Naive thymus-derived CD4-positive, alpha-beta T cell (primary cell): ENCODE measurements at places on chromosomes 2 and 18. TPM values are rescaled to one million over a fixed set of nuclear protein-coding genes. Genes with fewer than 3 reads are reported as not detected.
A peak's percentile ranks its signal among the peaks of the same experiment; 100 is the strongest.

DNA sequence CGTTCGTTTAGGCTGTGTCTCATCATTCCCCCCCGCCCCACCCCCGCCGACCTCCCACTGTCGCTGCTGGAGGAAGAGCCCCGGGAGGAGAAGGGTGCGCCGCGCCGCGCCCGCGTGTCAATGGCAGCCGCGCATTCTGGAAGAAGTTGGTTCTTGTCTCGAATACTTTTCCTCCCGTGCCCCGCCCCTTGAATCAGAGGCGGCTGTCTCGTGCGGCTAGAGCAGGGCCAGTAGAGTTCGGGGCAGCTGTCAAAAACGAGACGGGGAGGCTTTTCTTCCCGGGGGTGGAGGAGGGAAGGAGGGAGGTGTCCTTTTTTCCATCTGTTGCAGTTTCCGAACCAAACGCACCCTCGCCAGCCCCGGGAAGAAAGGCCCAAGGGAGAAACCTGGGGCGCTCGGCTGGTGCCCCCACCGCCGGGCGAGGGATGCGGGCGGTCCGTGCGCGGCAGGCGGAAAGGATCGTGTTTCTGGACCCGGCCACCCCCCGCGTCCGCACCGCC lies 410 bp upstream of the TGIF1 start:
- no peaks in the 10 kb centered on the region for H3K36me3 ChIP-seq
- no peaks in the 10 kb centered on the region for H3K27me3 ChIP-seq
- H3K4me1 ChIP-seq, result peaks cover 17% of the 10 kb centered on the region
- DNase-seq, result peak; percentile 80
- peak overlapping the region; percentile 78 for H3K4me3 ChIP-seq

DNA sequence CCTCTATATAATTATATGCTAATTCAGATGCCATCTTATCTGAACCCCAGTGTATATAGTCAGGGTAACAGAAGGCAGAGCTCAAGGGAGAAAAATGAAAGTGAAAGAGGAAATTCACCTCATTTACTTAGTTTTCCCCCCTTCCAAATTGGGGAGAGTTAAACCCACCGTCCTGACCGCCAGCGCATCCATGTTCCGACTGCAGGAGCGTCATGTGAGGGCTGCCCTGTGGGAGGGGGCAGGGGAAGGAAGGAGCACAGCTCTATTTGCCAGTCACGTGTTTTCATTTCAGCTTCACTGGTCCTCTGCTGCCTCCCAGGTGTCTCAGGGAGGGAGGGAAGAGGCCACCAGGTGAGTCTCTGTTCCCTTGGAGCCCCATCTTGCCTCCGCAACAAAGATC lies 13.2 kb downstream of the CNNM4 start:
- H3K27ac ChIP-seq, result peak overlapping the region; percentile 70
- peak; percentile 53 for DNase-seq
- peak overlapping the region; percentile 62 for H3K4me3 ChIP-seq
- no peaks in the 10 kb centered on the region for H3K27me3 ChIP-seq
- peaks cover 12% of the 10 kb centered on the region for H3K4me1 ChIP-seq

DNA sequence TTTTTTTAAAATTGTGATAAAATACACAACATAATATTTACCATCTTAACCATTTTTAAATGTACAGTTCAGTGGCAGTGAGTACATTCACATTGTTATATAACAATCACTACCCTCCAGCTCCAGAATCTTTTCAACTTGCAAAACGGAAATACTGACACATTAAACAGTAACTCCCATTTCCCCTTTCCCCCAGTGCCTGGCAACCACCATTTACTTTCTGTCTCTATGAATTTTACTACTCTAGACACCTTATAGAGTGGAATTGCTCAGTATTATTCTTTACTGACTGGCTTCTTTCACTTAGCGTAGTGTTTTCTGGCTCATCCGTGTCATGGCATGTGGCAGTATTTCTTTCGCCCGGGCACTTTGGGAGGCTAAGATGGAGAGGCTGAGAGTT lies 32.6 kb downstream of the FASTKD2 start:
- H3K4me1 ChIP-seq, result peaks cover 4% of the 10 kb centered on the region
- H3K27ac ChIP-seq, result no peak overlapping the region
- no peaks in the 10 kb centered on the region for H3K27me3 ChIP-seq

- H3K27ac ChIP-seq, result no peak overlapping the region
- no peak for DNase-seq
- H3K4me1 ChIP-seq, result no peaks in the 10 kb centered on the region
- H3K27me3 ChIP-seq, result no peaks in the 10 kb centered on the region
Measured at GRCh38 chr2:168849610-168850009, 40.6 kb downstream of the SPC25 start.

GRCh38 chr2:222907790-222908441 lies 47.1 kb downstream of the ACSL3 start:
- no peaks in the 10 kb centered on the region for H3K4me1 ChIP-seq
- no peaks in the 10 kb centered on the region for H3K27me3 ChIP-seq
- H3K27ac ChIP-seq, result no peak overlapping the region
- peaks cover 7% of the 10 kb centered on the region for H3K36me3 ChIP-seq

DNA sequence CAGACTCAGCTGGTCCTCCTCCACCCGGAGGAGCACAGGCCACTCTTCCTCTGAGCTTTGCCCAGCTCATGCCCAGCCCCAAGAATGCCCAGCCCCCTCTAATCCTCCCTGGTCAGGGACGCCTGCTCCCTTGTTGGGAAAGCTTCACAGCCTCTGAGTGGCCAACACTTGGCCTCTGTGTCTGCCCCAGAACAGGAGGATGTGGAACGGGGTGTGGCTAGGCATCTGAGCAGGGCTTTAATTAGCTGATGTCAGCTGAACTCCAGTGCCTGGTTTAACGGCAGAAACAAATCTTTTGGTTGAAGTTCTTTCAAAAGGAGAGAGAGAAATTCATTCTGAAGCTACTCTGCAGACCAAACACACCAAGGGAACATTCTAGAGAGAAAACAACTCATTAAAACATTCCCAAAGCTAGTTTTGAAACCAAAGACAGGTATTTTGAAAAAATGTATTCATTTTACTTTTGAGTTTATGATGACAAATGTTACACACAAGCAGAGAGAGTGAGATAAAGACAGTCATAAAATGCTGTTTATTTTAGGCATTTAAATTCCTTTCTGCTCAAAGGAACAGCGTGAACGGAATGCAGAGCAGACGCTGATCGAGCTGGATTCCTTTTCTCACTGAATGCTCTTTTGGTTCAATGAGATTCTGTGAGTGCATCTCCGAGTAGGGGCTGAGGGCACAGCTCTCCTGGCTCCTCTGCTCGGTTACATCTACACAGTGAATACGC lies 63.8 kb downstream of the RTP5 start:
- DNase-seq, result no peak
- no peak overlapping the region for H3K27ac ChIP-seq
- no peaks in the 10 kb centered on the region for H3K36me3 ChIP-seq
- H3K4me1 ChIP-seq, result no peaks in the 10 kb centered on the region

- no peaks in the 10 kb centered on the region for H3K36me3 ChIP-seq
- no peak overlapping the region for H3K27ac ChIP-seq
- no peak overlapping the region for H3K4me3 ChIP-seq
- H3K27me3 ChIP-seq, result no peaks in the 10 kb centered on the region
Measured at GRCh38 chr2:206970589-206971360, 31.5 kb downstream of the CPO start.

DNA sequence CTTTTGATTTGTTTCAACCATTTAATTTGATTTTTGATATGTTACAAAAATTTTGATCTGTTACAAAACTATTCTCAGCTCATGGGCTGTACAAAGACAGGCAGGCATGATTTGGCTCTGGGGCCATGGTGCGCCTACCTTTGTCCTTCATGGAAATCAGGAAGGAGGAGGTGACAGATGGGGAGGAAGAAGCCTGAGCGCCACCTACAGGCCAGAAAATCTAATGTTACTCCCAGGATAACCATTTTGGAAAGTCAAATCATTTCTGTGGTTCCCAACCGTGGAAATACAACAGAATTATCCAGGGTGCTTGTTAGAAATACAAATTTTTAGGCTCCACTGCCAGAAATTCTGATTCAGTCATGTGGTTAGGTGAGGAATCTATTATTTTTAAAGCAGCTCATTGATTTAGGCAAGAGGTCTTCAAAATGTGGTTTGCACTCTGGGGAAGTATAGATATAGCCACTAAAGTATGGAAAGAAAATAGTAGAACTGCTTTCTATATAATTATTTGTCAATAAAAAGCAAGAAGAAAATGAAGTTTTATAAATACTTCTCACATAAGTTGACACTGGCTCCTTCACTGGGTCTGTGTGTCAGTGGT lies 93.9 kb downstream of the EVA1A start:
- H3K36me3 ChIP-seq, result no peaks in the 10 kb centered on the region
- H3K27ac ChIP-seq, result no peak overlapping the region
- H3K4me1 ChIP-seq, result no peaks in the 10 kb centered on the region
- DNase-seq, result peak; percentile 4
- no peaks in the 10 kb centered on the region for H3K27me3 ChIP-seq
- H3K4me3 ChIP-seq, result no peak overlapping the region

GRCh38 chr2:88123164-88123974 lies 4.5 kb downstream of the FABP1 start:
- H3K4me3 ChIP-seq, result no peak overlapping the region
- H3K27me3 ChIP-seq, result no peaks in the 10 kb centered on the region
- no peak overlapping the region for H3K27ac ChIP-seq
- H3K4me1 ChIP-seq, result no peaks in the 10 kb centered on the region
- DNase-seq, result no peak
- H3K36me3 ChIP-seq, result no peaks in the 10 kb centered on the region

GRCh38 chr2:25895610-25896009 lies 17.3 kb upstream of the ASXL2 start:
- no peak overlapping the region for H3K27ac ChIP-seq
- no peak for DNase-seq
- H3K27me3 ChIP-seq, result no peaks in the 10 kb centered on the region
- H3K36me3 ChIP-seq, result no peaks in the 10 kb centered on the region
- H3K4me3 ChIP-seq, result no peak overlapping the region

DNA sequence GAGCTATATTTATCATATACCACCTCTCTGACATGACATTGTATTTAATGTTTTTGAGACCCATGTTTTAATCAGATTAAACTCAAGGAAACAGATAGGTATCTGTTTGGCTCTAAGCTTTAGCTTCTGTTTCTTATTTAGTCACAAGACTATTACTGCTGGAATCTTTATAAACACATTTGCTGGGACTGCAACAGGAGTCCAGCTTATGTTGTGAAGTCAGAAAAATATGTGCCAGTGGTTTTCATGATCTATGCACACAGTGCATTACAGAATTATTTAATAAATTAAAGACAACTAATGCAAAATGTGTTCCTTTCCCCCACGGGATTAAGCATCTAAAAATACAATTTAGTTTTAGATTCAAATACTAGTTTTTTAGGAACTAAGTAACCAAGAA lies 338.9 kb downstream of the ZEB2 start:
- H3K36me3 ChIP-seq, result no peaks in the 10 kb centered on the region
- H3K4me1 ChIP-seq, result peaks cover 9% of the 10 kb centered on the region
- DNase-seq, result no peak

GRCh38 chr2:126627643-126628042 lies 28.3 kb upstream of the GYPC start:
- H3K27me3 ChIP-seq, result no peaks in the 10 kb centered on the region
- H3K4me1 ChIP-seq, result no peaks in the 10 kb centered on the region

- no peak overlapping the region for H3K27ac ChIP-seq
- no peak overlapping the region for H3K4me3 ChIP-seq
- peaks cover 3% of the 10 kb centered on the region for H3K4me1 ChIP-seq
- DNase-seq, result no peak
- H3K27me3 ChIP-seq, result peaks cover 11% of the 10 kb centered on the region
- H3K36me3 ChIP-seq, result no peaks in the 10 kb centered on the region
Measured at GRCh38 chr2:16660114-16660513, 5.5 kb downstream of the CYRIA start.

DNA sequence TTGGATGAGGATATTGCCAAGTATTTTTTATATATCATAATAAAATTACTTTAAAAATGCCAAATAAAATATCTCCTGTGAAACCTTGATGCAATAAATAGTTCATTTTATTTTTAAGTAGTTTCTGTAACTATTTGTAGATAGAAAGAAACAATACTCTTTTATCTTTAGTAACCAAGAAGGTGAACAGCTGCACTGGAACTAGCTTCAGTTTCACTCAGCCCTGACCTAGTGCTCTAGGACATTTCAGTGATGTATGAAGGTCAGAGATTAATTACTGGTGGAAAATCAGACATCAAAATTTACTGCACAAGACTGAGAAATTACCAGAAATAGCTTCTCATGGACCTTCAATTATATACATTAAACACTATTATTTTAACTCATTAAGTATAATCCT lies 1305.0 kb downstream of the CNTNAP5 start:
- H3K36me3 ChIP-seq, result no peaks in the 10 kb centered on the region
- no peak for DNase-seq
- no peak overlapping the region for H3K4me3 ChIP-seq
- no peaks in the 10 kb centered on the region for H3K27me3 ChIP-seq

GRCh38 chr18:8643326-8643878 lies 34.2 kb downstream of the RAB12 start:
- no peaks in the 10 kb centered on the region for H3K27me3 ChIP-seq
- no peak overlapping the region for H3K4me3 ChIP-seq
- no peak overlapping the region for H3K27ac ChIP-seq
- DNase-seq, result no peak
- H3K4me1 ChIP-seq, result no peaks in the 10 kb centered on the region
- no peaks in the 10 kb centered on the region for H3K36me3 ChIP-seq

DNA sequence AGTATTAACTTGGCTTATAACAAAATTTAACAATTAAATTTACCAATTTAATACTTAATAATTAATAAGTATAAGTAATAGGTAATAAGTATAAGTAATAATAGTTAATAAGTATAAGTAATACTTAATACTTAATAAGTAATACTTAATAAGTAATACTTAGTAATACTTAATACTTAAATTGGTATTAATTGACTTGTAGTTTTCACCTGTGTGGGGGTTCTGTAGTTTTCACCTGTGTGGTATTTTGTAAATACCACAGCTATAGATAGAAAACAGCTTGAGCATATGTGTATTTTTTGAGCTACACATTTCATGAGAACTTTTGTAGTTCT lies 55.4 kb downstream of the MAPRE2 start:
- H3K27me3 ChIP-seq, result no peaks in the 10 kb centered on the region
- no peak for DNase-seq
- H3K4me3 ChIP-seq, result no peak overlapping the region
- no peak overlapping the region for H3K27ac ChIP-seq
- peaks cover 16% of the 10 kb centered on the region for H3K36me3 ChIP-seq

GKN2 gene
- total RNA-seq, result not detected

CFAP65 gene
- total RNA-seq, result not detected

MROH2A gene
- not detected for total RNA-seq

CCDC74A gene
- 0.92 TPM for total RNA-seq

ALPG gene
- total RNA-seq, result not detected

CHRNG gene
- total RNA-seq, result not detected

RESP18 gene
- total RNA-seq, result not detected

C2orf78 gene
- not detected for total RNA-seq

C2orf81 gene
- total RNA-seq, result 10.5 TPM
